ENCODE measurements at places on chromosomes 6 and 20.

- no peak for DNase-seq
Measured at GRCh38 chr6:158284007-158284875, 28.0 kb upstream of the TULP4 start.

- DNase-seq: no peak
Measured at GRCh38 chr20:60139663-60140446, 181.6 kb downstream of the CDH26 start.

DNA sequence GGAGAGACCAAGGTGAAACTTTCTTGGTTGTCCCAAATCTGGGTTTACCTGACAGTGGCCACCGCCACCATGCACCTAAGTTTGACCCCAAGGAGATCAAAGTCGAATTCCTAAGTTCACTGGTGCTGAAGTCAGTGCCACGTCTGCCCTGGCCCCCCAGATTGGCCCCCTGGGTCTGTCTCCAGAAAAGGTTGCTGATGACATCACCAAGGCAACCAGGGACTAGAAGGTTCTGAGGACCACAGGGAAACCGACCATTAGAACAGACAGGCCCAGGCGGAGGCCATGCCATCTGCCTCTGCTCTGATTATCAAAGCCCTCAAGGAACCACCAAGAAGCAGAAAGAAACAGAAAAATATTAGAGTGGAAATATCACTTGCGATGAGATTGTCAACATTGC, 91.2 kb downstream of the DLL1 start:
- DNase-seq: no peak

DNA sequence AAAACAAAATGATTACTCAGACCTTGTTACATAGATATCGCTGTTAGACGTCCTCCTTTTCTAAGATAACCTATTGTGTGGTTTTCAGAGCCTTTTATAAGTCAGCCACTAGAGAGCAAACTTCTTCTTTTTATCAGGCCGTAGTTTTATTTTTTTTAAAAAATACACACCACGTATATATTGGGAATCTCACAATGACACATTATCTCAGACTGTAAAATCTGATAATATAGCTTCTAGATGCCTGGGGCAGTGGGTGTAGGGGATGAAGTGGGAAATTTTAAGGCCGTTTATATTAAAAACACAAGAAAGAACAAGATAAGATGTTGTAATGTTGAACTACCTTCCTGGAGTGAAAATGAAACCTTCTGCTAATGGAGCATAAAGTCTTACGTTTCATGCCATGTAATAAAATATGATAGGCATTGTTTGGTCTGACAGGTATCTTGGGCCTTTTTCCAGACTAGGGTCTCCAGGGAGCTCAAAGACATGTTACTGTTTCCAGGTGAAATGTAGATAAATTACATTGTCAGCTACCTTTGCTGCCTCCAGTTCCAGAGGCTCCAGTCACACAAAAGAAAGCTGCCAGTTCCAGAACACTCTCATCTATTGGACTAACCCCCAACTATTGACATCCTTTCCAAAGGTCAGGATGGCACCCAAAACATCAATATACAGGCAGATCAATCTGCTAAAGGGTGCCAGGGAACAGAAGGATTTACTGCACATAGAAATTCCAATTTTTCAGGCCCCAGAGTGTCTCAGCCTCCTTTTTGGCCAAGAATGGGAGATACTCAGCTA, 130.2 kb upstream of the AKIRIN2 start:
- DNase-seq: no peak

DNA sequence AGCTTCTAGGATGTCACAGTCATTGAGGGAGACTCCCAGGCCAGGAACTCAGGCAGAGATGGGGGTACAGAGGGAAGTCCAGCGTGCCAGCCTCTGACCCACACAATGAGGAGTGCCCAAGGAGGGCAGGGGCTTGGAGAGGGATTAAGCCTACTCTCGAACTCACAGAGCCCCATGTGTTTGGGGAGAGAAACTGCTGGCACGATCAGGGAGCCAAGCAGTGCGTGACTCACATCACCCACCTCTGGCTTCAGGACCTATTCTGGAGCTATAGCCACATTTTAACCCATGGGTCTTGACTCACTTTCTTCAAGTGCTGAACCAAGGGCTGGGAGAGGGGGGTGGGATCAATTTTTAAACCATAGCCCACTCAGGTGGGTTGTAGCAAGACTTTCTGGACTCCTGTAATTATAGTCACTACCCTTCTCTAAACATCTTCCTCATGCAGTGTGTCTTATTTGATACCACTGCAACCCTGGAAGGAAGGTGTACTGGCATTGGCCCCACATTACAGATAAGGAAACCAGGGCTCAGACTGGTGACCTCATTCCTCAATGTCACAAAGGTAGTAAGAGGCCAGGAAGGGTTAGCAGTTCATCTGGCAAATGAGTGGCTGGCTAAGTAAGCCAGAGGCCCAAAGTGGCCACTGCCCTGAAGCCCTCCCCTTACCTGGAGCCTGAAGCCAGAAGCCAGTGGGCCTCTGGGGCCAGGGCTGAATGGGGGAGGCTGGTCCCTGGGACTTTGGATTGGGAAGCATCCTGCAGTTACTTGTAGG, 12.0 kb downstream of the FOXP4 start:
- no peak for DNase-seq

GRCh38 chr6:99241905-99242534, 107.5 kb downstream of the FAXC start:
- DNase-seq: peak; percentile 19

DNA sequence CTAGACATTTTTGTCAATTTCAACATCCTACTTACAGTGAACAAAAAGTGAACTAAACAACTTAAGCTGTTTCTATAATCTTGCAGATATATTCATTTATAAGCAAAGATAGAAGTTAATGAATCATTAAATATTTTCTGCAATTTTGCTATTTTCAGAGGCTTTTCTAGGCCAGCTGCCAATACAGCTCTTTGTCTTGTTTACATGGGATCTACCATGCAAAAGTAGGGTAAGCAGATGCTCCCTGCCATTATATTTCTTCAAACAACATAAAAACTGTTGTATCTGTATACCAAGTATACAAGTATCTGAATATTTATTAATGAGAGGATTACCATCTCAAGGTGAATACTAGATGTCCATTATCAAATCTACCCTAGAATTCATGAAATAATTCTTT, 15.4 kb downstream of the PNISR start:
- DNase-seq: no peak

DNA sequence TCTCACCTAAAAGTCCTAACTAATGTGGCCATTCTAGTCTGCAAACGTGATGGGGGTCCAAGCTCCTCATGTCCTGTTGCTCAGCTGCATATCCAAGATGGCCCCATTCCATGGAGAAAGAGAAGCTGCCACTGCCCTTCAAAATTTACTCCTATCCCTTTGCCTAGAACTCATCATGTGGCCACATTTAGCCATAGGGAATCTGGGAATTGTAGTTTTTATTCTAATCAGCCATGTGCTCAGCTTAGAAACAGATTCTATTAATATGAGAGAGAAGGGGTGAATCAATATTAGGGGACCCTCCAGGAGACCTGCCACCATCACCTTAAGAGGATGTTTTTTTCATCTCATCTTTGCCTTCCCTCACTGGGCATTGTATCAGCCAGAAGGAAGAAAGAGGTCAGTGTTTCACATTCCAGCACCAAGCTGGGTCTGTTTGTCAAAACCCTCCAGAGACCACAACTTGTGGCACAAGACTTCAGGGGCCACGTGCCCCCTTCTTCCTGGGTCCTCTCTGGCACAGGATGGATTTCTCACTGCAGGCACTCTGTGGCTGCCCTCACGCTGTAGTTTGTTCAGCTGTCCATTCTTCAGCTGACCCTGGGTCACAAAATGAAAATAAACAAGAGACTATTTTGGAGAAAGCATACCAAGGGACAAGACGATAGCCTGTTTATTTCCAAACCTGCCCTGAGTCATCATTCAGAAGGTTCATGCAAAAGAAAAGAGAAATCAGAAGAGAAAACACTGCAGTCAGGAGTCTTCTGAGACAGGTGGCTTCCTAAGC, 172.0 kb downstream of the EYA2 start:
- no peak for DNase-seq

GRCh38 chr6:90462102-90462501, 124.8 kb downstream of the MAP3K7 start:
- DNase-seq: no peak

DNA sequence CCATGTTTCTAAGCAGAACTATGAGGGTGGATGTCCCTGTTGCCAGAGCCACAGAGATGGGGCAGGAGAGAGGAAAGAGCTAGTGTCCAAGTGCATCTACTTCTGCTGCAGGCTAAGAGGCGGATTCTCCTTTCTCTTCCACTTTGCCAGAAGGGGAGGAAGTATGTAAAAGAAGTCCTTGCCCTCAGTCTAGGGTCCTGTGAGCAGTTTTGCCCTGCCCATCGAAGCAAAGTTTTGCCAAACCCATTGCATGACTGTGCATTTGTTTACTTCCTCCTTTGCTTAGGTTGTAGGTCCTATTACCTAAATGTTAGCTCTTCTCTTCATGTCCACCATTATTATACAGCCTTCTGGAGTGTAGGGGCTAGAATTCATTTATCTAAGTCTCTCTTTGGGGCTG, 106.2 kb upstream of the ARMC2 start:
- no peak for DNase-seq

DNA sequence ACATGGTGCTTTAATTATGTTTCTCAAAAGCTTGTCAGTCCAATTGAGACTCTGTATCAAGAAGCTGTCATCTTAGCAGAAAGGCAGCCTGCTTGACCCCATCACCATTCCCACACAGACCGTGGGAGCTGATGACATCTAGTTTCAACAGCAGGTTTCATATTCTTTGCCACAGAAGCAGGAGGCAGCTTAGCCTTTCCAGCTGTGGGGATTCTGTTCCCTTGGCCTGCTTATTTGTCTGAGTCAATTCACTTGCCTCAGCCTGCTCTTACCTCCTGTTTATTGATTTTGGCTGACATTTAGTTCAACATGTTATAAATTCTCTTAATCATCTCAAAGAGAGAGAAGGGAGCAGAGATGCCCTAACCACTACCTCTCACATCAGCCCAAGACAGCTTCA, 527.7 kb downstream of the ADGRB3 start:
- DNase-seq: peak; percentile 8

DNA sequence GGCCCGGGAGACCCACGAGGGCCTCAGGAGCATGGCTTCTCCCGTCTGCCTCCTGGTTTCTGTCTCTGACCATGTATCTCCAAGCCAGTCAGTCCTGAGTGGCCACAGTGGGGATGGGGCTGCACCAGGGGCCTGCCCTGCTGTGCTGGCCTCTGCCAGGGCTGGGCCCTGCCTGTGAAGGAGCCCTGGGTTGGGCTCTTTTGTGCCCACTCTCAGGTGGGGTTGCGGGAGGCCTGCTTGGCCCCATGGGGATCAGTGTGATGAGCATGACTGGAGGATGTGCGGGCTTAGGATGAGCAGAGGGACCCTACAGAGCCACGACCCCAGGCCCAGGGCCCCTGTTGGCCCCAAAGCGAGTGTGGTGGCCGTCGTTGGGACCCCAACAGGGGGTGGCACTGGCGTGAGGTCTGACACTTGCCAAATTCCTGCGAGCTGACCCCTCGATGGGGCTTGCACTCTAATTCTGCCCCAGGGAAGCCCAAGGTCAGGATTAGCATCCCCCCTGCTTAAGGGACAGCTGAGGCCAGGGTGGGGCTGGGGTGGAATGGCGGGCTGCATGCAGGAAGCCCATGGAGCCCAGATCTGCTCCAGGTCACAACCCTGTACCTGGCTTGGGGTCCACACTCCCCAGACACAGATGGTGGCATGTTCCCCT, 90.0 kb upstream of the BHLHE23 start:
- no peak for DNase-seq

GRCh38 chr20:49478754-49479689, 3.4 kb downstream of the KCNB1 start:
- DNase-seq: no peak

GRCh38 chr20:48822879-48823385, 4.9 kb downstream of the PREX1 start:
- no peak for DNase-seq

- DNase-seq: no peak
Measured at GRCh38 chr6:49787176-49787575, at the start of gene PGK2. TSS of gene PGK2 (minus strand) at chr6:49787285. CDS start at chr6:49787187, 98 bp downstream.

DNA sequence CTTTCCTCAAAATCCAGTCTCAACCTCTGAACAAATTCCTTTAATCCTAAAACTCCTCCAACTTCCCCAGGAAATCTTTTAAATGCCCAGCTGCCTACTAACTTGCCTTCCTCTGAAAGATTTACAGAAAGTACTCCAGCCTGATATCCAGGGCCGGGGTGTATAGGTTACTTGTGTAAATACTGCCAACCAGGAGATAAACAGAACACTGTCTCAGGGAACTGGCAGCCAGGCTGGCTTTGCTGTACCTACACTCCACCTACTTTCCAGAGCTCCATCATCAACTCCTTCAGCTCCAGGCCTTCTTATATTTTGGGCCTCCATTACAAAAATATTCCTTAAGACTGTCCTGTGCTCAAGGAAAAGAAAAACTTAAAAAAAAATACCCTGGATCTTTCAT, 85.9 kb downstream of the CEP162 start:
- no peak for DNase-seq

- no peak for DNase-seq
Measured at GRCh38 chr6:30882759-30883684, 1.3 kb upstream of the DDR1 start.

DNA sequence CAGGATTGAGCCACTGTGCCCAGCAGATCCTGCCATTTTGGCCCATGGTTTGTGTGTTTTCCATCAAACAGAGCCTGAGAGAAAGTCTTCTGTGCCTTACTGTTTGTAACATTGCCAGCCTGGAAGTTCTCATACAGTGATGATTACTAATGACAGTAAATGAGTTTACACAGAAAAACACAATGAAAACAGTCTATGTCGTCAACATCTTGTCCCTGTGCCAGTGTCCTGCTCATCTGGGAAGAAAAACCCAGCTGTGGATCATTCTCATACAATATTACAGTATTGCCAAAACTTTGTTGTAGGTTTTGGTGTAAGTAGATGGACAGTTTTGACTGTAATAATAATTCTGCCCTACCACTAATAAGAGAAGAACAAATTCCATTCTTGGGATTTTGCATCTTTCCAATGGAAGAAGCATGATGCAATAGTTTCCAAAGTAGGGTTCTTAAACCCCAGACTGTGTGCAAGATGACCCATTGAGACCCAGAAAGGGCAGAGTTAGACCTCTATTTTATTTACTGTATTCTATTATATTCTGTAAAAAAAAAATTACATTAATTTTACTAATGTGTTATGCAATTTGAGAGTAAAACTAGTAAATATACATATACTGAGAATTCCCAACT, 135.0 kb upstream of the JARID2 start:
- DNase-seq: no peak

DNA sequence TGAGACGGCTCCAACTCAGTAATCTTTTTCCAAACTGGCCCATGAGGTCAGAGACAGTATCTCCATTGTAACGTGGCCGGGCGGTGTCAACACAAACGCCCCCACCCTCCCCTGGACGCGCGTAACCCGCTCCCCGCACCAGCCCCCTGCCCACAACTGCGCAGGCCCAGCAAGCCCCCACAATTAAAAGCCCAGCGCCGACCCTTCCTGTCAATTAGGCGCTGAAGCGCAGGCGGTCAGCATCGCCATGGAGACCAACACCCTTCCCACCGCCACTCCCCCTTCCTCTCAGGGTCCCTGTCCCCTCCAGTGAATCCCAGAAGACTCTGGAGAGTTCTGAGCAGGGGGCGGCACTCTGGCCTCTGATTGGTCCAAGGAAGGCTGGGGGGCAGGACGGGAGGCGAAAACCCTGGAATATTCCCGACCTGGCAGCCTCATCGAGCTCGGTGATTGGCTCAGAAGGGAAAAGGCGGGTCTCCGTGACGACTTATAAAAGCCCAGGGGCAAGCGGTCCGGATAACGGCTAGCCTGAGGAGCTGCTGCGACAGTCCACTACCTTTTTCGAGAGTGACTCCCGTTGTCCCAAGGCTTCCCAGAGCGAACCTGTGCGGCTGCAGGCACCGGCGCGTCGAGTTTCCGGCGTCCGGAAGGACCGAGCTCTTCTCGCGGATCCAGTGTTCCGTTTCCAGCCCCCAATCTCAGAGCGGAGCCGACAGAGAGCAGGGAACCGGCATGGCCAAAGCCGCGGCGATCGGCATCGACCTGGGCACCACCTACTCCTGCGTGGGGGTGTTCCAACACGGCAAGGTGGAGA, at the start of the genes HSPA1A and HSPA1L:
TSS of gene HSPA1A (plus strand) at position 519 of the 814 bp plus-strand sequence. CDS start at position 733, 214 bp downstream.
TSS of gene HSPA1L (minus strand) at position 259 of the 814 bp plus-strand sequence. CDS start 3,311 bp downstream, outside the sequence.
- peak; percentile 97 for DNase-seq
